ENCODE measurements at places on chromosomes 12 and 14.

DNA sequence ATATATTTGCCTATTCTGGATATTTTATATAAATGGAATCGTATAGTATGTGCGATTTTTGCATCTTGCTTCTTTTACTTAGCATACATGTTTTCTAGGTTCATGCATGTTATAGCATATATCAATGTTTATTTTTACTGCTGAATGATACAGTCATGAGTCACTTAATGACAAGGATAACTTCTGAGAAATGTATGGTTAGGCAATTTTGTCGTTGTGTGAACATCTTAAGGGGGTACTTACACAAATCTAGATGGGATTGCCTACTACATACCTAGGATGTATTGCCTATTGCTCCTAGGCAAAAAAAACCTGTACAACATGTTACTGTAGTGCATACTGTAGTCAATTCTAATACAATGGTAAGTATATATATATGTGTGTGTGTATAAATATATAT, 8.8 kb downstream of the USP15 start:
- no peak for DNase-seq

GRCh38 chr12:90621927-90622326, 333.0 kb downstream of the CCER1 start:
- DNase-seq: no peak

- no peak for DNase-seq
These were observed 14.3 kb downstream of the SYNDIG1L start for GRCh38 chr14:74411671-74412070.

GRCh38 chr14:105064721-105065143, 498 bp downstream of the GPR132 start:
- DNase-seq: peak; percentile 53

DNA sequence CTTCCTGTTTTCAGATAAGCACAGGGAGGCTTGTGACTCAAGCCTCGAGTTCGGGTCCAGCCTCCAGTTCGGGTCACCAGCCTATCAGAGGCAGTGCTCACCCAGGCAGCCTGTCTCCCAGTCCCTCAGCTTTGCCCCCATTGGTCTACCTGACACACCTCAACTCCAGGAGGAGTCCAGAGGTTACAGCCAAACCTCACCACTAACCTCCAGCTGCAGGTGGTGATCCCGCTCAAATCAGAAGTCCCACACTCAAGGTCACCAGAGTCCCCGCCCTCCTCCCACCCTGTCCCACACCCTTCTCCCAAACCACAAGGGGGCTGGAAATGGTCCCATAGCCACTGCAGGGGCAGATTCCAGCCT, 42.1 kb downstream of the KDM2B start:
- DNase-seq: peak; percentile 63

DNA sequence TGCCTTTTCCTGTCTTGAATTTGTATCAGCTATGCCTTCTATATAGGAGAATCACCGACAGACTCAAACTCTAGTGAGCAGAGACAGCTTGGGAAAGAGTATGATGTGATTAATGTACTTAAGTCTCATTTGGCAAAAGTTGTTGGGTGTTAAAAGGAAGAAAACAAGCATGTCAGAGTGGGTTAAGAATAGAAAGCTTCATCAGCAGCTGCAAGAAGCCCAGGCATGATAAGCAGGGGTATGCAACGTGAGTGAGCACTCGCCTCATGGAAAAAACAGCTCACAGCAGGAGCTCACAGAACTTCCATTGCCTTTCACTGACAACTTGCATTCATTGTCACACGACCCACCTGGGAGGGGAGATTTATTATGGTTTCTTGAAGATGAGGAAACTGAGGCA, 35.9 kb upstream of the WNK1 start:
- DNase-seq: no peak

GRCh38 chr12:52231305-52232202, 1.5 kb upstream of the KRT7 start:
- no peak for DNase-seq

- no peak for DNase-seq
These were observed 354.4 kb upstream of the FLRT2 start for GRCh38 chr14:85175556-85175955.

DNA sequence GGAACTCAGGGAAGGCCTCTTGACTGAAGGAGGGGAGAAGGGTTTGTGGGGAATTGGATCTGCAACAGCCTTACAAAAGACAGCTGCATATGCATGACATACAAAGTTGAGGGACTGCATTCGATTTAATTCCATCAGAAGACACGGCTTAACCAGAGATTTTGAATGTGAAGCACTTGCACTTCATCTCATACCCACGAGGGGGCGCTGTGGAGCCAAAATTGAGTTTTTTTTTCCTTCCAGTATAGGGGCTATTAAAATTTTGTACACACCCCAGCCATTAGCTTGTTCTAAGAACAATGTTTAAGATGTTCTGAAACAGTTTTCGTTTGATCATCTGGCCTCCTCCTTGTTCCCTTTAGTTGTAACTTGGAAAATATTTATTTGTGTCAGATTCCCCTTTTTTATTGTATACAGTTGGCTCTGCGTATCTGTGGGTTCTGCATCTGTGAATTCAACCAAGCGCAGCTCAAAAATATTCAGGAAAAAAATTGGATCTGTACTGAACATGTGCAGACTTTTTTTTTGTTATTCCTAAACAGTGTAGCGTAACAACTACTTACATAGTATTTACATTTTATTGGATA, 1.6 kb downstream of the SUDS3 start:
- DNase-seq: peak; percentile 50

- no peak for DNase-seq
These were observed 71.2 kb downstream of the SLC2A13 start for GRCh38 chr12:40034712-40035111.

DNA sequence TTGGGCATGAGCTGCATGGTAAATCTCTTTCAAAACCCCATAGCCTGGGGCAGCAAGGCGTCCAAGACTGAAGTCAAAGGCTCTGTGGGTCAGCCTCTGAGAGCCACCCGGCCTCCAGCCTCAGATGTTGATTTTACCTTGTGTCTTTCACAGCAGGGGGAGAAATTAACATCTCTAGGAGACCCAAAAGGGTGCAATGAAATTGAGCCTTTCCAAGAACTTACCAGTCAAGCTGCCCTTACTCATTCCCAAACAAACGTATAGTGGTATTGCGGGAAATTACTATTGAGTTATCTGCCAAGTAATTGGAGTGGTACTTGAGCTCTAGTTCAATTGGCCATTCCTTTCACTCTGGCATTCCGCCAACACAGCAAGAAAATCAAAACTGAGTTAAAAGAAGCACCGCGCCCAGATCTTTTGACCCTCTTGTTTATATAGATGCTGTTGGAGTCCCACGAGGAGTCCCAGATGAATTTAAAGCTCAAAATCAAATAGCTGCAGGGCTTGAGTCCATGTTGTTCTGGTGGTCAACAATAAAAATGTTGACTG, 380.7 kb upstream of the SYT1 start:
- no peak for DNase-seq

- DNase-seq: no peak
These were observed 75.7 kb upstream of the PPM1H start for GRCh38 chr12:63010698-63011097.

- DNase-seq: no peak
These were observed 13.9 kb downstream of the GALNT6 start for GRCh38 chr12:51377099-51377984.

DNA sequence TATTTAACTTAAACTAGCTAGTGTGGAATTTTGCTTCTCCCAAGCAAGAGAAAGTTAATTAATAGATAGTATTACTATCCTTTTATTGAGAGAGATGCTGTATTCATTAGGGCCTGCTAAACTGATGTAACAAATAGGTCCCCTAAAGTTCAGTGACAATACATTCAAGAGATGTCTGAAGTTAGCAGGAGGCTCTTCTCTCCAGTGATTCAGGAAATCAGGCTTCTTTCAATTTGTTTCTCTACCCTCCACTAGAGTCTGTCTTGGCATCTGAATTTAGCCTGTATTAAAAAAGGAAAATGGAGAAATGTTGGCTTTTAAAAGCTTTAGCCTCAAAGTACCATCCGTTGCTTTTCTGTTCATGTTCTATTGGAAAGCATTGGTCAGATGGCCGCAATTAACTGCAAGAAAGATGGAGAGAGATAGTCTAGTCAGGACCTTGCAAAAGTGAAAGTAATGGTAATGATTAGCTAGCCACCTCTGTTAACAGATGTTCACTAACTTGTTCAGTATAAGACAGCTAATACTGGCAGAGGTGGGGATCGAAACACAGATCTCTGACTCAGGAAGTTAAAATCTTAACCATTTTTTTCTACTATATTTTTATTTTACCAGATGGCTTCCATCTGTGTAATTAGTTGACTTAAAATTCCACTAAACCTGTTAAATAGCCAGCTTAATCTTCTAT, 786.8 kb downstream of the TMTC2 start:
- DNase-seq: no peak

- DNase-seq: no peak
These were observed at the start of gene SIX6 for GRCh38 chr14:60508707-60509437. Gene SIX6 (plus strand): TSS chr14:60509146. CDS start chr14:60509399, 253 bp downstream.

GRCh38 chr12:120067084-120067869, 49.3 kb downstream of the RAB35 start:
- DNase-seq: no peak

DNA sequence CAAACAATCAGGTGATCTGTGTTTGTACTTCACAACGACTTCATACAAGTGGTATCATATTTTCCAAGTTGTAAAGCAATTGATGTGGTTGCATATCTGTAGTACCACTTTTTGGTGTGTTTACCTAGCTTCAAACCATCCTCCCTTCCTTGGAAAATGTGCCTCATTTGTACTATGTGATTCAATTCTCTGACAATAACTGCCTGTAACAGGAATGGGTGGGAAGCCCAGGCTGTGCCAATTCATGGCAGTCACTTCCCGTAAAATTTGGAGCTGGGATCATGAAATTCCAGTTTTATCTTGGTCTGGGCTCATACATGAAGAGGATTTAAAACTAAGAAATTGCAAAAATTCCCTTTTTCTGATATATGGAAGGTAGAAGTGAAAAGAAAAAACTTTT, 250.1 kb downstream of the DIO2 start:
- DNase-seq: peak; percentile 75

DNA sequence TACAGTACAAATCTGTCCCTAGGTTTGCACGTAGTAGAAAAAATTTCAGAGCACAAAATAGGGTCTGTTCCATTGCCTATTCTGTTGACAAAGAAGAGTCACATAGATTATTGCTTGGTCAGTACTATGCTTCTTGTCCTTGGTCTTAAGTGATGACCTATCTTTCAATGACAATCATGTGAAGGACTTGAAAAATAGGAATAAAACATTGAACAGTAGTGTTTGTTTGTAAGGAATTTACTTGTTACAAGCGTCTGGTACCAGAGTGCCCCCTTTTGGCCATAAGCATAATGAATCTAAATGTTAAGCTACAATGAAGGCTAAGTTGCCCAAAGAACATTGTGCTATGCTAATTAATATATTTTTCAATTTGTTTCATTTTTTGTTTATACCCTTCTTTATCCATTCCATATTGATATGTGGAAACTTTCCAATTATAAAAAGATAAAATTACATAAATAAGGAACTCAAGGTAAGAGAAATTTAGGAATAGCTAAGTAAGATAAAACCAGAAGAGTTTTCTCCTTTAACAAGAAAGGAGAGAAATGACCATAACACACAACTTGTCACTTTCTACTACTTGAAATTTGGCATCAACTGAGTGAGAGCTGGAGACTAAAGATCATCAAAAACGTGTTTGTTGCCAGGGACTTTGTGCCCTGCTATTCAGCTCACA, 204.7 kb downstream of the EPS8 start:
- peak; percentile 47 for DNase-seq

DNA sequence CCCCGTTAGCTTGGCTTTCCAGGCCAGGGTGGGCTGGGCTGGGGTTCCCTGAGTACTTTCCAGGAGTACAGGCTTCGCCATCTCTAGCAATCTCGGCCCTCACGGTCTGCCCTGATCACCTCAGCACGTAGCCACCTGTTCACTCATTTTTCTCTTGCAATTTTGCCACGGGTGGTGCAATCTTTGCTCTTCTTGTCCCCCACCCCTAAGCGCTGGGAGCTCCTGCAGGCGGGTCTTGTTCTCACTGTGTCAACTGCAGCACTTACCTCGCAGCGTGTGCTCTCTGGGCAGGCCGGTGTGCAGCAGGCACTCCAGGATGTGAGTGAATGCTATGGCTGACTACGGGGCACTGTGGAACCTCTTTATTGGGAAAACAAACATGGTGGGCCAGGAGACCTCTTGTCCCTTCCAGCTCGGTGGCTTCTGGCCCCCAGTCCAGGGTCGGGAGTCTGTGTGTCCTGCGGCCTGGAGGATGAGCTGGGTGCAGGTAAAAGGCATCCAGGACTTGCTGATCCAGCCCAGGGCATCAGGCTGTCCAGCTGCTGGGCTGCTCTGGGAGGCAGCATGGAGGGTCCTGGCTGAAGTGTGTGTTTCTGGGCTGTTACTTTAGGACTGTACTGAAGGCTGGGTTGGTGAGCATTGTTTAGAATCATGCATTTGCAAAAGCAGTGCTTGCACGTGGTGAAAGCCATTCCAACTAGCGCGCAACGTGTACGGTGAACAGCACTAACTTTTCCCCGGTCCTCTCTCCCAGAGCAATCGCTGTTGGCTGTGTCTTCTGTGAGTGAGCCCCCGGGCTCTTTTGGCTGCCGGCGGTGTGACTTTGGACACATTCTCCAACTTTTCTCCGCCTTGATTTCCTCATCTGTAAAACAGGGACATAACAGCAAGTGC, 1.5 kb upstream of the ULK1 start:
- no peak for DNase-seq

GRCh38 chr14:50040401-50040775, 76.0 kb downstream of the VCPKMT start:
- peak; percentile 81 for DNase-seq

GRCh38 chr14:99672506-99673304, 11.4 kb upstream of the CYP46A1 start:
- DNase-seq: peak; percentile 30

GRCh38 chr14:84208451-84208850, 1321.5 kb upstream of the FLRT2 start:
- DNase-seq: no peak

GRCh38 chr14:55911776-55912175, 206.4 kb upstream of the PELI2 start:
- DNase-seq: no peak

DNA sequence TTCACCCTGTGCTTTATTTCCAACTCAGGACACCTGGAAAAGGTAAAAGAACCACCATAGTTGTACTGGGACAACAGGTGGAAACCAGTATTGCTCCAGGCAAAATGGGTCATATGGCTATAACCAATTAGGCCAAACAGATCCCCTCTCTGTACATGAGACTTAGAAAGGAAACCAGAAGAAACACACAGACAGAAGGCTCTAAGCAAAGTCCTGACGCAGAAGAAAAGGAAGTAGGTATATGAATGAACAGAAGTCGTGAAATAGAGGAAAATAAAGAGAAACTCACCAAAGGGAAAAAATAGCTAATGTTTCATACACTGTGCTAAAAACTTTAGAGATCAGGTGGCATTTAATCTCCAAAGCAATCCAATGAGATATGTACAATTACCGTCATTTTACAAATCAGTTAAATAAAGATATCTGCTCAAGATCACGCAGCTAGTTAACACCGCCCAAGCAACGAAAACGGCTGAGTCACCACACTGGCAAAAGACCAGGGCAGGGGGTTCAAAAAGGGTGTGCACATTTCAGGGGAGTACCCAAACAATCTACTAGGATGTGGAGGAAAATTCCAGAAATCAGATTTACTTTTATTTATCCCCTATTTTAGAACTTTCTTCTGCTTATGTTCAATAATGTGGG, 82.3 kb downstream of the ITPR2 start:
- DNase-seq: no peak

All from SW480 (cell line).